Iris pigment epithelial cell (primary cell): ENCODE measurements at places on chromosomes 4 and X.

DNA sequence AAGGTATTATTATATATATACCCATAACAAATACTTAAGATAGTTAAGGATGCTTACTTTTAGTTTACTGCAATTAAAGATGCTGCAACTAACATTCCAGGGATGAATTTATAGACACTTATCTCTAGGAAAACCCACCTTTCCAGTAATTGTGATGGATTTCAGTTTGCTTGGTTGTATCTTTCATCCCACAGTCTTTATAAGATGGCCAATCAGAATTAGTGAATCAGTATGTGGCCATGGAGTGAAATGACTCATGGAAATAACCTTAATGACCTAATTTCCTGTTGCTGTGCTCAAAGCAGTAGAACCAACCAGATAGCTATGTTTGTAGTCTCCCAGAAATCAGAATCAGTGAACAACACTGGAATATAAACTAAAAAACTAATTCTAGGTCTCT lies 26.4 kb downstream of the MOSPD2 start:
- DNase-seq: peak; percentile 85

- DNase-seq: no peak
These were observed 228.3 kb upstream of the TTC29 start for GRCh38 chr4:147173797-147174432.

DNA sequence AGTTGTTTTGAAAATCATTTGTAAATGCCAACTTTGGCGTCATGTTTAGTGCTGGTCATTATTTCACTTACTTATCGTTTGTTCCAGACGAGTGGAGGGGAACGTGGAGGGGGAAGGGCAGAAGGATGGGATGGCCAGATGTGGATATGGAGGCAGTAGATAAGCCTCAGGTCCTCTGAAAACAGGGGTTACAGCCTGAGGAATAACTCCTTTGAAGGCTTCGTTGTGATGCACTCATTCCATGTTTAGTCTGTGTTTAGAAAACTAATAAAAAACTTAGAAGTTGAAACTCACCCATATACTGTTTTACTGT lies 1.1 kb downstream of the MOB1B start:
- no peak for DNase-seq

DNA sequence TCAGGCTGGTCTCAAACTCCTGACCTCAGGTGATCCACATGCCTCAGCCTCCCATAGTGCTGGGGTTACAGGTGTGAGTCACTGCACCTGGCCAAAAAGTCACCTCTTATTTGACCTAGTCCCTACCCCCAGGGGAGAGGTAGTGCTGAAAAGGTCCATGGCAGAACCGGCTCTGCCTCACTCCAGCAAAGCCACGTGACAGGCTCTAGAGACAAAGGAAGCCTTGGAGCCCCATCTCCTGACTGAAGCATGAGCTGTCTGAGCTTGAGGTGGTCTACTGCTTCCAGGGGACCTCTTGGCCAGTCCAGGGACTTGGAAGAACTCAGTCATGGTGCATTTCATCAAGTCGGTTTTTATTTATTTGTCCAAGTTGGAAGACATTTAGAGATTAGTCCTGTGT lies 52.5 kb upstream of the ZNF518B start:
- DNase-seq: no peak

DNA sequence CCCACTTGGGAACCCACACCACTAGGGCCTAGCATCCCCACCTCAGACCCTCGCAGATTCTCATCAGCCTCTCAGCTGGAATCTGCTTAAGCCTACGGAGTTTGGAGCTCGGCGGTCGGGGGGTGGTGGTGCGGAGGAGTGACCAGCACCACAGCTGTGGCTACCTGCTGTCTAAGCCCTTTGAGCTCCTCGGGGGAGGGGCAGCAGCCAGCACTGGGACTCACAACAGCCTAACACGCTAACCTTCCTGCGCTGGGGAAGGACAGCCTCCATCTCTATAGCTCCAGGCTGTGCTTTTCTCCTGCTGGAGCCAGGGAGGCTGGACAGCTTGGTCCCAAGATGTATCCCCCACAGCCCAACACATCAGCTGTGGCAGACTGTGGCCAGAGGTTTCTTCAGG lies 281.5 kb downstream of the USP46 start:
- DNase-seq: no peak

GRCh38 chr4:6456450-6456849 lies 16.0 kb downstream of the PPP2R2C start:
- DNase-seq: no peak

DNA sequence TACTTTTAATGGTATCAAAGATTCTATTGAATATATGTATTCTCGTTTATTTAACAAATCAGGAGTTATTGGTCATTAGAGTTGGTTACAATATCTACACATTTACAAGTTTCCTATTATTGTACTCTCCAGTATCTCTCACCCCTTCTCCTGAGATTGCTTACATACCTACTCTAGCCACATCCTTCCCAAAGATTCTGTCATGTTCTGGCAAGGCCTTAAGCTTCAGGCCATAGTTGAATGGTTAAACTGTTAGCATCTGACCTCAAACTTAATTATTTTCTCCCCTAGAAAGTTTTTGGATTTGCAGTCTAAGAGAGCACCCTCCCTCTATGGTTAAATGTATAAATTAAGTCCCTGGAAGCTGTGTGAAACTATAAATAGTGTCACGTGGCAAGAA lies 784.2 kb downstream of the GLUD2 start:
- peak; percentile 46 for DNase-seq

GRCh38 chr4:150849016-150849415 lies 166.1 kb downstream of the LRBA start:
- DNase-seq: peak; percentile 1

- DNase-seq: peak; percentile 62
These were observed 20.7 kb upstream of the RNF150 start for GRCh38 chr4:141153751-141154510.

DNA sequence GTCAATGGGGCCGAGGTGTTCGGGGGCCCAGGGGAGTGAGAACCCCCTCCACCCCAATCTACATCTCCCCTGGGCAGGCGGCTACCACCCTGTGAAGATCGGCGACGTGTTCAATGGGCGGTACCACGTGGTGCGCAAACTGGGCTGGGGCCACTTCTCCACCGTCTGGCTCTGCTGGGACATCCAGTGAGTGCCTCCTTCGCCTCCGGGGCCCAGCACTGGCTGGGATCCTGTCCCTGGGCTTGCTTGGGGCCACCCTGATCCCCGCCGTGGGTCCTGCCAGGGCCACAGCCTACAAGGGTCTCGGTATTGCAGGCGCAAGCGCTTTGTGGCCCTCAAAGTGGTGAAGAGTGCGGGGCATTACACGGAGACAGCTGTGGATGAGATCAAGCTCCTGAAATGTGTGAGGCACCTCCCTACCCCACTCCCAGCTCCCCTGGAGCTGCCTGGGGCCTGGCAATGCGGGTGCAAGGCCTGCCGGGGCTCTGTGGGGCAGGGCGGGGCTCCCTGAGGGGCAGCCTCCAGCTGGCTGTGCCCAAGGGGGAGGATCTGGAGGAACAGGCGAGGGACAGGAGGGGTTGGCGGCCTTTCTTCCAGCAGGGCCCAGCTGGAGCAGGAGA lies 697 bp downstream of the SRPK3 start:
- DNase-seq: no peak

GRCh38 chrX:107970073-107970472 lies 12.1 kb downstream of the TEX13B start:
- DNase-seq: no peak

- peak; percentile 62 for DNase-seq
These were observed 50.0 kb downstream of the HOPX start for GRCh38 chr4:56630876-56631666.

DNA sequence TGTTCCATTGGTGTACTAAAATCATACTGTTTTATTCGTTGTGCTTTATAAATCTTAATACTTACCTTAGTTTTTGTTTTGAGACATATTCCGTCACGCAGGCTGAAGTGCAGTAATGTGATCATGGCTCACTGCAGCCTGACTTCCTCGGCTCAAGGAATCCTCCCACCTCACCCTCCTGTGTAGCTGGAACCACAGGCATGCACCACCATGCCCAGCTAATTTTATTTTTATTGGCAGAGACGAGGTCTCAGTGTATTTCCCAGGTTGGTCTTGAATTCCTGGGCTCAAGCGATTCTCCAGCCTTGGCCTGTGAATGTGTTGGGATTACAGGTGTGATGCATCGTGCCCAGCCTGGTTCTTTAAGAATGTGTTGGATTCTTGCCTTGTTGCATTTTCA lies 24.4 kb upstream of the DCK start:
- peak; percentile 37 for DNase-seq

DNA sequence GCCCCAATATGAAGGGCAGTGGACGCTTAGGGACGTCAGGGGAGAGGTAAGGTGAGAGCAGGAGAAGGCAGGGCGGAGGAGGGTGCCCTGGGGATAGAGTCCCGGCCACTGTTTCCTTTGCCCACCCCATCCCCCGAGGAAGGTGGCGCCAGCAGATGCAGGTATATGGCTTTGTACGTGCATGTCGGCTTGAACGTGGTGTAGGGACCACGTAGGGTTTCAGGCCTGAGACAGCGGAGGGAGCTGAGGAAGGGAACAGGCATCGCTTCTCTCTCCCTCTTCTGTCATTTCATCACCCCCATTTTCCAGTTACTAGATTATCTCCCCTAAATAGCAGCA lies 97.9 kb downstream of the PHKA2 start:
- DNase-seq: peak; percentile 4

DNA sequence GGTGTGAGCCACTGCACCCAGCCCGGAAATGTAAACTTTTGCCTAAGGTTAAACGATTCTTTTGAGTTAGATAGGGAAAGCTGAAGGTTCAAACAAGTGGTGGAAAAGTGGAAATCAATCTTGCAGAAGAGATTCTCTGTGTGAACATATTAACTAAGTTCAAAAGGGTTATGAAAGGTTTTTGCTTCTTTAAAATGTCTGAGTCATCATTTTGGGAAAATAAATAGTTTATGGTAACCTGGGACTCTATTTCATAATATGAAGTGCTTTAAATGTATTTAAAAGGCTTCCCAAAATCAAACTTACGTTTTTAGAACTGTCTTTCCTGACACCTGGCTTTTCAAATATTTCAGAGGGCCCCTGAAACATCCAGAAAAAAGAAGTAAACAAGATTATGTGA lies 73.6 kb upstream of the MID1IP1 start:
- no peak for DNase-seq

GRCh38 chrX:45172890-45173289 lies 27.8 kb downstream of the DIPK2B start:
- peak; percentile 77 for DNase-seq

DNA sequence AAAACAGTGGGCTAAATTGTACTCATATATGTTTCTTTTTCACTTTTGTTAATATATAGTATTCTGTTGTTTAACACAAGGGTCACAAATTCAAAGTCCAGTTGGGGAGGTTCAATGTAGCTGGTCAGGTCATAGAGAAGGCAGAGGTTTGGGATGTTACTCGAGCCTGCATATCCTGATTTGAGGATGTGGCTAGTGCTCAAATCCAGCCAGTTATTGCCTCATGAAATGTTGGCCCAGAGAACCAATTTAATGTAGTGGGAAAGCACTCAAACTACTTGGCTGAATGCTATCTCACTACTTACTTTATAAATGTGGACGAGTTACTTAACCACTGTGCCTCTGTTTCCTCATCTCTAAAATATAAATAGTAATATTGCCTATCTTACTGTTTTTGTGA lies 12.5 kb downstream of the USO1 start:
- DNase-seq: peak; percentile 43

DNA sequence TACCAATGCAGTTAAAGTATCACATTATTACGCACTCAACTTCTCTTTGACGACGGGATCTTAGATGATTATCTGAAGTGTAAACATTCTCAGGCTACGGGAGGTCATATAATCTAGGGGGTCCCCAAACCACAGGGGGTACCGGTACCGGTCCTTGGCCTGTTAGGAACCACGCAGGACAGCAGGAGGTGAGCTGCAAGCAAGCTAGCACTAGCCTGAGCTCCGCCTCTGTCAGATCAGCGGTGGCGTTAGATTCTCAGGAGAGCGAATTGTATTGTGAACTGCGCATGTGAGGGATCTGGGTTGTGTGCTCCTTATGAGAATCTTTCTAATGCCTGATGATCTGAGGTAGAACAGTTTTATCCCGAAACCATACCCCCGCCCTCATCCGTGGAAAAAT lies 20.6 kb upstream of the PRR27 start:
- DNase-seq: no peak

DNA sequence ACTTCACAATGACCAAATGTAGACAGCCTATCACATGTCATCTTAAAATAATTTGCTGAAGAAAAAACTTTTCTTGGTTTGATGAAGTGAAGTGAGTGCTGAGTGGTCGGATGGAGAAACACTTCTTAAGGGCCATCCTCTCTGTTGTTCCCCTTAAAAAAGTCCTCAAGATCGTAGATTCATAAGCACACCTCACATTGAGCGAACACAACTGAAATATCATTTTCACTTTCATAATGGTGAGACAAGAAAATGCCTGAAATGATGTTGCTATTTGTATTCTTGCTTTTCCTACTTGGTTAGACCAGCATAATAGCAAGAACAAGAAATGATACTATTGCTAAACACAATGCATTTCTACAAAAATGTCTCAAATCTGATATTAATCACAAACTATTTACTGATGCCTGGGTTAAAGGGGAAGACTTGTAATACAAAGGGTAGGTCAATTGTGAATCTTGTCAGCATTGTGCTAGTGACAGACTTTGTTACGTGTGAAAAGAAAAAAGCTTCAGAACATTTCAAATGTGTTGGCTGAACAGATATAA lies 305.6 kb upstream of the NR3C2 start:
- no peak for DNase-seq

- DNase-seq: peak; percentile 95
These were observed 12.1 kb upstream of the DCTD start for GRCh38 chr4:182929296-182929695.

GRCh38 chrX:56228914-56229313 lies 3.2 kb upstream of the KLF8 start:
- no peak for DNase-seq

GRCh38 chr4:41301137-41301536 lies 44.4 kb downstream of the UCHL1 start:
- DNase-seq: no peak

- peak; percentile 38 for DNase-seq
These were observed 129.4 kb upstream of the ARSJ start for GRCh38 chr4:114108869-114109268.

DNA sequence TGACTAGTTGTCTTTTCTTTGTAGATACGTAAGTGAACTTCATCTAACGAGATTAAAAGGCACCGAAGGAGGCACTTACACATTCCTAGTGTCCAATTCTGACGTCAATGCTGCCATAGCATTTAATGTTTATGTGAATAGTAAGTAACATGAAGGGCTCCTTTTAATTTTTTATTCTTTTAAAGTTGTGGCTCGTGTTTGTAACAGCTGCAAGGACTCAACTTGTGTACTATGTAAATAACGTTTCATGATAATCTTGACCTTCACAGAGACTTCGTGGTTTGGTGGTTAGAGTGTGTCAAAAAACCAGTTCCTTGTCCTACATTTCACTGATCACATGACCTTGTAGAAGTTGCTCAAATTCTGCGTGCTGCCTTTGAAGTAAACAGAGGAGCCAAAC lies 51.6 kb downstream of the KIT start:
- DNase-seq: no peak

- peak; percentile 75 for DNase-seq
These were observed 66.1 kb upstream of the HGFAC start for GRCh38 chr4:3375688-3376087.

GRCh38 chr4:545612-546011 lies 30.5 kb downstream of the TMEM271 start:
- DNase-seq: no peak
